ENCODE measurements at places on chromosomes 13 and 19. TPM values are rescaled to one million over a fixed set of nuclear protein-coding genes. Genes with fewer than 3 reads are reported as not detected.

DNA sequence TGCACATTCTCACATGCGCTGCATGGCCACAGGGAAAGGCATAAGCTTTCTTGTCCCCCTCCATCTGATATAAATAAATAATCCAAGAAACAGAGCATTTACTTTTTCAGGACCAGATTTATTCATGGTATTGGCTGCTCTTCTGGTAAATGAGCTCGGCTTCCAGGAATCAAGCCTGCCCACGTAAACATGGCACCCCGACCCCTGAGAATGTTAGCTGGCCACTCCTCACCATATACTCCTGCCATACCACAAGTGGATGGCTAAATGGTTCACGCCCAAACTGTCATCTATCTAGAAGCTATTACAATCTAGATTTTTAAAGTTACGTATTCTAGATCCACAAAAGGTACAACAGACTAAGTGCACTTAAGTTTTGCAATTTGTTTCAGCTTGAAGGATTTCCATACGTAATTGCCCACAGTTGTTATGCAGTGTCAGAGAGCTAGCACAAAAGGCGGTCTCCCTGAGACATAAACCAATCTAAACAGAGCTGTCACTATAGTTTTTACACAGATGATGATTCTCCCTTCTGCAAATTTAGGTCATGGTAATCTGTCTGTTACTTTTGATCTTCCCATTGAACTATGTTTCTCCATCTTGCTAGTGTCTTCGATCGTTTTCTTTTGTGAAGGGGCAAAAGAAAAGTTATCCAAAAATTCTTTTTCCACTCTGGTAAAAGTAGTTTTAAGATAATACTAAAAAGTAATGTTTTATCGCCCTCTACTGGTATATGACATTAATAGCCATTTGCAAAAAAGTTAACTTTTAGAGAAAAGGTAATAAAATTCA is 16.2 kb upstream of the FOXO1 start:
- no peak for DNase-seq

DNA sequence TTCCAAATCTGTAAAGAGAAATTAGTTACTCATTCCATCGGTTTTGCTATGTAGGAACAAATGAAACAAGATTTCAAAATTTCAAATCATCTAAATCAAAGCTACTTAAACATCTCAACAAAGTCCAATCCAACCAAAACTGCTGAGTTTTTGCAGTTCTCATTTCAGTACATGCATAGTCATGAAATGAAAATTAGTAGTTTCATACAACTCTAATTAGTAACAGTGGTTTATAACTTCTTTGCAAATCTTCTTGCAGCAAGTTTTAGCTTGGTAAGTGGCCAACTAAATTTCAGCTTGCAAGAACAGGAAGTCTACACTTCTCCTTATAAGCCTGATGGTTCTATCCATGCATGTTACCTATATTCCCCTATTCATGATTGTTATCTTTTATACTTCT is 75.6 kb downstream of the SPRY2 start:
- DNase-seq, result no peak

- DNase-seq, result no peak
Measured at GRCh38 chr19:10091895-10092641, 6.0 kb downstream of the SHFL start.

- no peak for DNase-seq
Measured at GRCh38 chr13:62305756-62306155, 890.1 kb upstream of the PCDH20 start.

DNA sequence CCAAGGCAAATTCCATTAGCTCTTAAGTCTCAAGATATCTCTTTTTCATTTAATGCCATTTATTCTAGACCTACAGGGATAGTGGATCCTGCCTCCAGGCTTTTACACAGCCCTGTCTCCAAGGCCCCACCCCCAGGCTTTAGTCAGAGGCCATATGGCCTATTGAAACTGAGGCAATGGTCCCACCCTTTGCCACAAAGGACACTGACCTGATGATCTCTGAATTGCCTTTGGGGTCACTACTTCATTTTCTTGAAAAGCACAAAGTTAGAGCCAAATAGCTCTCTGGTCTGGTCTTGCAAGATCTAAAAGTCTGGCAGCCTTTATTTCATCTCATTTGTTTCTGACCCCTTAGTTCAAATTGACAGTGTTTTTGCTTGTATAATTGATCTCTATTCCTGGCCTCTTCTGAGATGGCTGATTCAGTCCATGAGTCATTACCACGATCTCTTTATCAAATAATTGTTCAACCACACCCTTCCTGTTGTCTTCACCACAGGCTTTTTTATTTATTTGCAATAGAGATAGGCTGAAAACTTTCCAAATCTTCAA is 209.8 kb downstream of the FGF14 start:
- DNase-seq, result peak; percentile 18

- no peak for DNase-seq
Measured at GRCh38 chr13:35225582-35225981, 250.9 kb downstream of the MAB21L1 start.

DNA sequence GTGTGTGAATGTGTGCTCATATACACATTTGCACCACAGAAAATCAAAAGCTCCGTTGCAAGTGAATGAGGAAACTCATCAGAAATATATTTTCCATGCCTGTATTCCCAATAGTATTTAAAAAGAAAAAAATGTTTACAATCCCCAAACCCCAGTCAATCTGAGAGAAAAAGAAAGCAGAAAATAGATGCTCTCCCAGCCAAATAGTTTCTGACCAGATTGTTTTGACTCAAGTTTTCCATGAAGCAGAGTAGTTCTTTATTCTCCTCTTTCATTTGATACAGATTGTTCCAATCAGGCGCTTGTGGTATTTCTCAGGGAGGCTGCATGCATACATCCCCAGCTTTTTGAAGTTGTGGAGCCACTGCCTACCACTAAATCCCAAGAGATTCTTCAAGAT is 110.6 kb downstream of the STARD13 start:
- DNase-seq, result no peak

HNRNPM gene
- 69.7 TPM for total RNA-seq

GRCh38 chr13:22561581-22561980 is 619.2 kb upstream of the SGCG start:
- DNase-seq, result no peak

DNA sequence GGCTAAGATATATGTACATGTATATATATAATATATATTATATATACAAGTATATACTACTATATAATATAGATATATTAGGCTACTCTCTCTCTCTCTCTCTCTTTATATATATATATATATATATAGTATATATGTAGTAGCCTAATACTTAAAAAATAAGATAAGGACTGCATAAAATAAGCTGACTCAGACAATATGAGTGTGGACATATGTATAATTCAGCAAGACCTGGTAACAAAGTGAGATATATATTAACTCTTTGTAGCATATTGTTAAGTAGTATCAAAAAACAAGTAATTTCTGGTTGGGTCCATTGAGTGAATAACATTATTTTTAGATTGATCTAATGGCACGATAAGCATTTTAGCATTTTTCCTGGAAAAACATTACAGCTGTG is 509.0 kb downstream of the GPC5 start:
- DNase-seq, result no peak

GALP gene
- 0.22 TPM for total RNA-seq
